SJSA1 (cell line): ENCODE measurements at places on chromosomes 2 and 18. TPM values are rescaled to one million over a fixed set of nuclear protein-coding genes. Genes with fewer than 3 reads are reported as not detected.
A peak's percentile ranks its signal among the peaks of the same experiment; 100 is the strongest.

DNA sequence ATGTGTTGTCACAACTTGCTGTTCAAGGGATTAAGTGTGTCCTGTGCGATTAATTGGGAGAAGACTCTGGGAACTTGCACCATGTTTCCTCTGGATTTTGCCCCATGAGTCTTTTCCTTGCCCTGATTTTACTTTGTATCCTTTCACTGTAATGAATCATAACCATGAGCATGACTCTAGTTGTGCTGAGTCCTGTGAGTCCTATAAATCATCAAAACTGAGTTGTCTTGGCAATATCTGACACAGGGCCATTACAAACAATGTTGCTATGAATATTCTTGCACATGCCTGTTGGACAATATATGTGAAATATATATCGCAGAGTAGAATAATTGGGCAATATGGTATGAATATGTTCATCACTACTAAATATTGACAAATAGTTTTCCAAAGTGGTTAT, 56.5 kb upstream of the COL5A2 start:
- no peak overlapping the region for H3K4me3 ChIP-seq
- H3K36me3 ChIP-seq, result no peaks in the 10 kb centered on the region
- no peak overlapping the region for H3K27ac ChIP-seq
- H3K27me3 ChIP-seq, result no peaks in the 10 kb centered on the region

DNA sequence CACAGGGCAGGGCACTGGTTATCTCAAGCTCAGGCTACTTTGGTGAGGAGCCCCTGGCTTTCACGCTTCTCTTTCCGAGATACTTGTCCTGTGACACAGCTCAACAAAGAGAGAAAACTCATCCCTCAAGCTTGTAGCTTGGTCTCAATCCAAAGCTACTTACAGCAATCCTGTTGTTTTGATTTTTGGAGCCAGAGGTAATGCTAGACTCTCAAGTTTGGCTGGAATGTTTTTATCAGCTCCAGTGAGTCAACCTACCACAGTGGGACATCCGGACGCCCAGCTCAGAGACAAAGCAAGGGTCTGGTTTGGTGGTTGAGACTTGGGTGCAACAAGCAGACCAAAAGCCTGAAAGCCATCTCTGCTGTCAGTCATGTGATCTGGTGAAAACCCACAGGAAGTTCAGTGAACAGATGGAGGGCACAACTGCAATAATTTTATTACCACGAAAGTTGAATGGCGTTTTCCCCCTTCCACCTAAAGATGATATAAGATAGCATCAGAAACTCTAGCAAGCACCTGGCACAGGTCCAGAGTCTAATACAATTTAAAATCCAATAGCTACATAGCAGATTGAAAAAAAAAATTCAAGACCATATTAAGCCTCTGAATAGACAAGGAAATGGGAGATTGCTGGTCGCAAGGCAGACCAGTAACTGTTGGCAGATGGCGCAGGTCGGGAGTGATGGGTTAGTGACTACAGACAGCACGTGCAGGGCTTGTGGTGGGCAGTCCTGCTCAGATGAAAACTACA, 102.3 kb upstream of the SMAD7 start:
- H3K4me1 ChIP-seq, result peaks cover 71% of the 10 kb centered on the region
- DNase-seq, result peak; percentile 95
- H3K36me3 ChIP-seq, result no peaks in the 10 kb centered on the region
- peak overlapping the region; percentile 96 for H3K27ac ChIP-seq
- no peak overlapping the region for H3K4me3 ChIP-seq

DNA sequence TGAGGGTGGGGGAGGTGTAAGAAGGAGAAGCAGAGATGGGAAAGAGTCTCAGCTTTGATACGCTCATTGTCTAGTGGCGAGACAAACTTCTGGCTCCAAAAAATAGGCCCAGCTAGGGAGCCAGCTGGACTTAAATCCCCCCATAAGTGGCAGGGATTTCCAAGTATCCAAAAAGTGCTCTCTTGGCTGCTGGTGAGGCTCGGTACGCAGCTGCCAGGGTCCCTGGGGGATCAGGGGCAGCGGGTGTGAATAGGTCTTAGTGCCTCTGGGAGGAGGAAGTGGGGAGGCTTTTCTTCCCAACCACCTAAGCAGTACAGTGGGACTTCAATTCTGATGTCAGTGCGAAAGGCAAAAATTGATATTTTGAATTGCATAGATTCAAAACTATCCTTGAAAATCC, 73.5 kb downstream of the ALK start:
- no peaks in the 10 kb centered on the region for H3K36me3 ChIP-seq
- no peak for DNase-seq
- no peak overlapping the region for H3K4me3 ChIP-seq
- no peak overlapping the region for H3K27ac ChIP-seq
- no peaks in the 10 kb centered on the region for H3K4me1 ChIP-seq

GRCh38 chr2:6963727-6964126, 46.5 kb downstream of the RNF144A start:
- no peaks in the 10 kb centered on the region for H3K27me3 ChIP-seq
- no peak overlapping the region for H3K27ac ChIP-seq
- H3K4me1 ChIP-seq, result no peaks in the 10 kb centered on the region
- DNase-seq, result no peak

DNA sequence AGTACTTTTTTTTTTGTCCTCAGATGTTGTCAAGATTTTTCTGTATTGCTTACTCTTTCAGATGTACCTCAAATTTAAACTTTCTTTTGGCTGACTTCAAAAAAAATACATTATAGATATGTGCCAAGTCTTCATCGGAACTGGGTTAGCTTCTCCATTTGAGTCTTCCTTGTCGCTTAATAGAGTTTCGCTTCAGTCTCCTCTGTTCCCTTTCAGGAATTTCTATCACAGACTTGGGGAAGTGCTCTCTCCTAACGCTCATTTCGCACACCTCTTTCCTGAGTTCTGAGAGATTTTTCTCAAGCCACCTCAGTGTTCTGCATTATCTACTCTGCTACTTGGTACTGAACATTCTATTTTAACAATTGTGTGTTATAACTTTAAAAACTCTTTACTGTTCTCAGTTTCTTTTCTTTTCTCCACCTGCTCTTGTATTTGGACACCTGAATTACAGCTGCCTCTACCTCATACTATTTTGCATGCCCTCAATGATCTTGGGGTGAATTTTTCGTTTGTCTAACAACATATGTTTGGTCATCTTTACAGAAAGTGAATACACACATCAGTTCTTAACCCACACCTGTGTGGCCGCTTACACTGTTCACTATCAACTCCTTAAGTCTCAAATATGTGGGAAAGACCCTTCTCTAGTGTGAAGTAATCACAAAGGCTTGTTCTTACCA, 16.5 kb downstream of the PTPN2 start:
- no peak for DNase-seq
- peaks cover 6% of the 10 kb centered on the region for H3K4me1 ChIP-seq
- no peaks in the 10 kb centered on the region for H3K27me3 ChIP-seq
- H3K36me3 ChIP-seq, result peaks cover 6% of the 10 kb centered on the region; the same call in 1 of the 2 replicates
- no peak overlapping the region for H3K27ac ChIP-seq

DNA sequence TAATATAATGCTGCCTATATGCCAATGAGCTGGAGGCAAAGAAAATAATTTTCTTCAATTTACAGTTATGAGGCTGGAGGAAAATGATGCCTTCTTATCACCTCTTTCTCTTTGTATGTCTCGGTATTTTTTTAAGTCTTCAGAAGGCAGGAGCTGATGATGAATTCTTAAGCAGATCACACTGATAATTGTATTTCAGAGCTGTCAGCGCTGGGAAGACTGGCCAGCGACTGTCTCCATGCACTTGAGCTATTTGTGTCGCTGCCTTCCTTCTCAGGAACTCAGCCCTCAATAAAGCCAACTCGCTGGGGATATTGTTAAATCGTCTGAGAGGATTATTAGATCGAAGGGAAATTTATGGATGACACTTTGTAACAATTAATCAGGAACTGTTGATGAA, 40.3 kb downstream of the PTGR3 start:
- H3K27me3 ChIP-seq, result no peaks in the 10 kb centered on the region
- no peak for DNase-seq
- H3K36me3 ChIP-seq, result no peaks in the 10 kb centered on the region
- H3K27ac ChIP-seq, result peak overlapping the region; percentile 65; the same call in 1 of the 2 replicates
- no peak overlapping the region for H3K4me3 ChIP-seq

- H3K27me3 ChIP-seq, result no peaks in the 10 kb centered on the region
- H3K4me3 ChIP-seq, result no peak overlapping the region
- no peaks in the 10 kb centered on the region for H3K36me3 ChIP-seq
- H3K27ac ChIP-seq, result no peak overlapping the region
Observed at GRCh38 chr2:162053808-162054155, 20.2 kb downstream of the DPP4 start.

DNA sequence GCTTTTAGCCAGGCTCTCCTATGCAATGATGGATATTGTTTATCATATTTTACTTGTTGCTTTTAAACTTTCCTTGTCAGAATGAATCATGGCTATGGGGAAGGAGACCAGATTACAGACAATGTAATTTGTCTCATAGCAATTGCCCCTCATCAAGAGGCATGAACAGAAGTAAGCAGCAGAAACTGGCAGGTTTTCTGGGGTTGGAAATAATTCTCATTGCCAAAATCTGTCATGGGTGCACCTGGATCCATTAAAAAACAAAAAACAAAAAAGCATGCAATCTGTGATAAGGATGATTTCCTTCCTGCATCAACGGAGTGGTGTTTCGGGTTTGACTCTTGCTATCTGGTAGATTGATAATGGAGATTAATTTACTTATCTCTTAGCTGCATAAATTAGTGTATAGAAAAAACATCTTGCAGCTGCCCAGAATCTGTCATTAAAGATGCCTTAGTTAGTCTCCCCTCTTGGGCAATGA, 419.6 kb downstream of the SOX11 start:
- H3K27me3 ChIP-seq, result no peaks in the 10 kb centered on the region
- no peak overlapping the region for H3K4me3 ChIP-seq
- no peak overlapping the region for H3K27ac ChIP-seq
- no peak for DNase-seq

- H3K4me1 ChIP-seq, result no peaks in the 10 kb centered on the region
- H3K36me3 ChIP-seq, result no peaks in the 10 kb centered on the region
Observed at GRCh38 chr2:103484906-103485305, 723.1 kb downstream of the TMEM182 start.

GRCh38 chr2:200259577-200259957, 46.9 kb upstream of the SPATS2L start:
- H3K27me3 ChIP-seq, result no peaks in the 10 kb centered on the region
- H3K36me3 ChIP-seq, result no peaks in the 10 kb centered on the region
- no peak overlapping the region for H3K27ac ChIP-seq
- no peak overlapping the region for H3K4me3 ChIP-seq
- no peak for DNase-seq
- H3K4me1 ChIP-seq, result no peaks in the 10 kb centered on the region

GRCh38 chr2:187875261-187876141, 321.3 kb upstream of the TFPI start:
- no peak for DNase-seq
- H3K27ac ChIP-seq, result no peak overlapping the region
- H3K4me1 ChIP-seq, result no peaks in the 10 kb centered on the region

DNA sequence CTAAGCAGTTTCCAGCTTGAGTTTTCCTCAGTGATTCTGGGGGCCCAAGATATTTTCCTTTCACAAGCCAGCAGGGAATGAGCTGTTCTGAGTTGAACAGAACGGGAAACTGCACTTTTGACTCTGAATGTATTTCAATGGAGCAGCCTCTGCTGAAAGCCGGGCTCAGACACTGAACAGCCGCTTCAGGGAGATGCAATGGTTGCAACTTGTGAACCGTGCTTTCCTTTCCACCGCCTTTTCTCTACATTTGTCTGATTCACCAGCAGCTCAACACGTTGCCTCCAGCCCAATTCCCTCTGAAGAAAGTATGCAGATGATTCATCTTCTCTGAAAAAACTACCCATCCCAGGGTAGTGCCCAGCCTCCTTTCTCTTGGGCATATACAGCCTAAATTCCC, 119.3 kb upstream of the PKDCC start:
- H3K4me1 ChIP-seq, result peaks cover 57% of the 10 kb centered on the region
- H3K27ac ChIP-seq, result 0 out of 2 replicates have a peak overlapping the region, but pooled peaks have one; percentile 7
- H3K27me3 ChIP-seq, result no peaks in the 10 kb centered on the region
- H3K36me3 ChIP-seq, result no peaks in the 10 kb centered on the region
- peak; percentile 69 for DNase-seq

GRCh38 chr2:149329489-149330126, 779 bp upstream of the LYPD6 start:
- DNase-seq, result no peak
- H3K27me3 ChIP-seq, result no peaks in the 10 kb centered on the region
- peaks cover 7% of the 10 kb centered on the region for H3K36me3 ChIP-seq
- peak overlapping the region; percentile 97 for H3K4me3 ChIP-seq
- H3K27ac ChIP-seq, result no peak overlapping the region

The LRRTM4 gene
- not detected in 2 replicates for total RNA-seq

The INPP5D gene
- total RNA-seq, result 2.6 and 13.3 TPM in 2 replicates

The CRYGC gene
- total RNA-seq, result not detected in 2 replicates

The PREB gene
- 87.4 and 101 TPM in 2 replicates for total RNA-seq

The TTLL4 gene
- 6.4 and 11.0 TPM in 2 replicates for total RNA-seq
